Cerebellar nuclear complex (tissue), 1 donor: ENCODE measurements at places on chromosomes 13 and 19.

GRCh38 chr19:3880471-3881271 lies at the start of gene ATCAY:
ATCAY (plus strand) TSS chr19:3880685; CDS start chr19:3885768, 5,083 bp downstream.
- no peak for DNase-seq

- DNase-seq, result no peak
Observed at GRCh38 chr13:43166644-43167457, 143.5 kb downstream of the DNAJC15 start.

DNA sequence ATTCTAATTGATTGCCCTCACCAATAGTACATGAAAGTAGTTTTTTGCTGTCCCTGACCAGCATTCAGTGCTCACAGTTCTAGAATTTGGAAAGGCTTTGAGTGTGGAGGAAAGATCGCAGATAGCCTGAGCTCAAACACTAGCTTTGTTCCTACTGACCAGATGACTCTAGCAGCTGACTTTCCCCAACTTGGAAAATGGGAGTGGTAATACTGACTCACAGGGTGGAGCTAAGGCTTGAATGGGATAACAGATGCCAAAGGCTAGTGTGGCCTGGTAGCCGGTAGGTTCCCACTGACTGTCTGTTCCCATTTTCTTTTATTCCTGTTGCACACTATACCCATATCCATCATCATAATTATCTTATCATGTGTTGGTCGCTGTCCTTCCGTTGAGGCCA lies 3.7 kb downstream of the ZSCAN22 start:
- DNase-seq, result no peak

DNA sequence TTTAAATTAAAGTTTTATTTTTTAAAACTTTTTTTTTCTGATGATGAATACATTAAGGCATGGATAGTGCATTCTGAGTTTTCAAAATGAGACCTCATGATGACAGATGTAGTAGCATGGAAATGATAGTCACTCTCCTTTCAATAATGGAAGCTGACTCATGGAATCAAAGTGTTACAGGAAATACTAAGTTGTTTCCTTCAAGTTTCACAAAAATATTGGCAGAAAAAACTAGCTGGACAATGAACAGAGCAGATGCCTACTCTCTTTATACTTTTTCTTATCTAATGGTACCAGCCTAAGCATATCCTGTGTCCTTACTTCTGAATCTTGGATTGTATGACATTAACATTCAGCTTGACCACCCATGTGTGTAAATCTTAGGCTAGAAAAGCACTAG lies 1337.3 kb downstream of the PCDH9 start:
- DNase-seq, result no peak

GRCh38 chr19:3129112-3129511 lies 6.7 kb upstream of the GNA15 start:
- DNase-seq, result no peak

DNA sequence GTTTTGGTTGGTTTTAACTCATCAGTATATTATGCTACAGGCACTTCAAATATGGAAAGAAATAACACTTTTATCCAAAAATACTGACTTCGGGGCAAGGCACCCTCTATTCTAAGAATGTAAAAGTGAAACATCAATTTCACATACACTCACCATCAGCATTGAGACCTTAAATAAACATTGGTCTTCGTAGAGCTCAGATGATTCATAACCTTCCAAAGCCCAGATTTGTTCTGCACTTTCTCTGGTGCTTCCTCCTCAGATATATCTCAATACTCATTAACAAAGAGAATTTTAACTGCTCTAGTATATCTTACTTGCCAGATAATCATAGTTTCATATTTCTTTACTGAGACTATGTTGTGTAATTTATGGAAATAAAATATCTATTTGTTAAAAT lies 794.3 kb downstream of the LIG4 start:
- no peak for DNase-seq

- DNase-seq, result no peak
Observed at GRCh38 chr13:82136880-82137279, 1745.4 kb downstream of the SLITRK1 start.

DNA sequence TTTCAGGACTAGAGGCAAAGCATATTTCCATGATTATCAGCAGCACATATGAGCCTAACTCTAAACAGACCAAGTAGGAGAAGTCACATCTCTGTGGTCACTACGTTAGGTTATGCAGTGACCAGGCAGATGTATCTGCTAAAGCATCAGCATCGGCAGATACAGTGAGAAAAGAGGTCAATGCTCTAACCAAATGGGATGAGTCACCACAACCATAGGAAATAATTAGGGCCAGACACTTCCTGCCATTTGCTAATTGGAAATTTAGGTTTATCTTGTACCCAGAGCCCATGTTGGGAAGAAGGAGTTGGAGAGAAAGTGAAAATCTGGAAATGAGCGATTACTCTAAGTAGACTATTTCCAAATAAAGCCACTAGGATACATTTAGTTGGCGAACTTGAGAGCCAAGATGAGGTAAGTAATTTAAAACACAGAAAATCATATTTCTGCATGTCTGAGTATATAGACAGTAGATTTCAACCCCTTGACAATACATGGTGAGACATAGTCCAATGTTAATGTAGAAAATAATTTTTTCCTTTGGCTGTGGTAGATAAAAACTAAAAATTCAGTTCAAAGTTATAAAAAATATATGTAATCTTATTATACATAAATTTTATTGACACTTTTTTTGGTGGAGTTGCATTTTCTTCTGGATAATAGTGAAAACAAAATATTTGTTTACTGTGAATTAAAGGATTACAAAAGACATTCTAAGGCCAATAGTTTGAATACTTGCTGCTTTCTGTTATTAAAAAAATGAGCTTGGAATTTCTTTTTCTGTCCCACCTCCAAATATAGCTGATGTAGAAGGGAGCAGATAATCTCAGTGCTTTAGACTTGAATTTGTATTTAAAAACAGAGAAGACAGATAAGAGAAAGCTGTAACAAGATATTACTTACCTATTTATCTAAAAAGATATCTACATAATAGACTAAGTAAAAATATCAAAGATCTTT lies 104.4 kb upstream of the CSNK1A1L start:
- no peak for DNase-seq

DNA sequence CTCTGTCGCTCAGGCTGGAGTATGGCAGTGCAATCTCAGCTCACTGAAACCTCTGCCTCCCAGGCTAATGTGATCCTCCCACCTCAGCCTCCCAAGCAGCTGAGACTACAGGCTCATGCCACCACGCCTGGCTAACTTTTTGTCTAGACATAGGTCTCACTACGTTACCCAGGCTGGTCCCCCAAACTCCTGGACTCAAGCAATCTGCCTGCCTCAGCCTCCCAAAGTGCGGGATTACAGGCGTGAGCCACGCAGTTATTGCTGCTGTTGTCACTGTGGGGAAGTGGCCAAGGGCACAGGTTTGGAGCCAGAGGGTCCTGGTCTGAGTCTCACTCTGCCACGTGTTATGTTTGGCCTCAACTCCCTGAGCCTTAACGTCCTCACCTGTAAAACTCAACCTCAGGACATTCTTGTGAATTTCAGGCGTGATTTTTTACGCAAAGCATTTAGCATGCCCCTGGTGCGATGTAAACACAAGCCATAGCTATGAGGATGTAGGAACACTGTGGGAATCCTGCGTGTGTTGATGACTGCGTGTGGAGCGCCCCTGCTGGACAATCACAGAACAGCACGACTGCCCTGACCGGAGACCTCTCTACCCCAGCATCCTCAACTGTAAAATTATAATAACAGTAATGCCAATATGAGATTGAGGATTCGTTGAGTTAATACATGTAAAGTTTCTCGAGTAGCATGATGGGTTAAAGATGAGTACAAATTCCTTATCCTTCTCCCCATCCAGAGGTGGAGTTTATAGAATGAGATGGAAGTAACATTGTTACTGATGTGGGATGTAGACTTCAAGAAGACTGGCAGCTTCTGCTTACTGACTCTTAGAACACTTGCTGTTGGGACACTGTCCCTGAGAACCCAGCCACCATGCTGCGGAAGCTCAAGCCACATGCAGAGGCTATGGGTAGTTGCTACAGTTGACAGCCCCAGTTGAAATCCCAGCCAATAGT lies 41.8 kb upstream of the PNMA8B start:
- no peak for DNase-seq

GRCh38 chr13:39565036-39565949 lies 37.7 kb downstream of the LHFPL6 start:
- DNase-seq, result no peak

DNA sequence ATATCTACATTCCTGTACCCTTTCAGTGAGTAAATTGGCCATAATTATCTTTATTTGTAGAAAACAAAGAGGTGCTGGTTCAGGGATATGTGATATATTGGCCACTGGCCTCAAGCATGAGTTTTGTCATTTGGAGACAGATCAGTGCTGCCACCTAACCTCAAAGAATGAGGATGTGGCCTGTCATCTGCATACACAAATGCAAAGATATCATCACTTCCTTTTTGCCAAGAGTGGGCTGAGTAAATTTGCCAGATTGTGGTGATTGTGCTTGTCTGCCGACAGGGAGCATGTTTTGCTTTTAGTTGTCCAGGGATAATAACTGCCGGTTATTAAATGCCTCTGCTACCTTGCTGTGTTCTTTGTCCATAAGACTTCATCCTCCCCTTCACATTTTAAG lies 44.2 kb downstream of the WASF3 start:
- DNase-seq, result no peak

- no peak for DNase-seq
Observed at GRCh38 chr19:19268453-19269385, 4.4 kb downstream of the TM6SF2 start.

DNA sequence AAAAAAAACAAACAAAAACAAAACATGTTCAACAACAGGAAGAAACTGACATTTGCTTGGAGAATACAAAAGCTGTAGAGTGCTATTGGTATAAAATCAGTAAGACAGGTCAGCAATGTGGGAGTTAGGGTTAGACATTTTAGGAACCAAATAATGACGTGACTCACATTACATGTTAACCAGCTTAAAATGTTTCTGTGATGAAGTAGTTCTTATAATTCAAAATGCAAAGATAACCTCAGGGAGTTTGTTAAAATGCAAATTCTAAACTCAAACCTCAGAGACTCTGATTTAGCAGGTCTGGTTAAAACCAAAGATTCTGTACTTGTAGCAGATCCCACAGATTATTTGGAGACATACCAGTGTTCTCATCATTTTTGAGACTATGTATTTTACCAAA lies 549.4 kb upstream of the SLITRK1 start:
- DNase-seq, result no peak

DNA sequence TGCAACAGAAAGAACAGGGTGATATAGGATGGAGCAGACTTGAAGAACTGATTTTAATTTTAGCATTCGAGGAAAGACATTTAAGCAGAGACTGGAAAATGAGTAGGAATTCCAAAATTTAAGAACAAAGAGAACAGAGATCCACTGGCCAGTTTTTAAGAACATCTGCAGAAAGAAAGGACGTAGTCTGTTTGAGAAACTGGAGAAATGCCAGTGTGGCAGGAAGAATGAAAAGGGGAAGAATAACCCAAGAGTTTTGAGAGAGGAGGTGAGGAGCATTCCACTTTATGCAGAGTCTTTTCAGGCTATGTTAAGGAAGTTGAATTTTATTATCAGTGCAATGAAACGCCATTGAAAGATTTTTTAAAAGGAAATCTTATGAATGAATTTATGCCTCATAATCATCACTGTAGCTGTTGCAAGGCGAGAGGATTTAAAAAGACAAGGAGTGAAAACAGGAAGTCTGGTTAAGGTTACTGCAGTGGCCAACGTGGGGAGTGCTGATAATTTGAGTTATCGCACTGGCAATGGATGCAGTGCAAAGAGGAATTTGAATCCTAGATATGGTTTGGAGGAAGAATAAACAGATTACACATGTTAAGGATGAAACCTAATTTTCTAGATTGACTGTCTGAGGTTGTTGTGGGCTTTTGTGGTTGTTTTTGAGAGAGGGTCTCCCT lies 253.8 kb downstream of the DACH1 start:
- DNase-seq, result no peak

GRCh38 chr13:82720986-82721385 lies 1161.3 kb downstream of the SLITRK1 start:
- DNase-seq, result no peak

DNA sequence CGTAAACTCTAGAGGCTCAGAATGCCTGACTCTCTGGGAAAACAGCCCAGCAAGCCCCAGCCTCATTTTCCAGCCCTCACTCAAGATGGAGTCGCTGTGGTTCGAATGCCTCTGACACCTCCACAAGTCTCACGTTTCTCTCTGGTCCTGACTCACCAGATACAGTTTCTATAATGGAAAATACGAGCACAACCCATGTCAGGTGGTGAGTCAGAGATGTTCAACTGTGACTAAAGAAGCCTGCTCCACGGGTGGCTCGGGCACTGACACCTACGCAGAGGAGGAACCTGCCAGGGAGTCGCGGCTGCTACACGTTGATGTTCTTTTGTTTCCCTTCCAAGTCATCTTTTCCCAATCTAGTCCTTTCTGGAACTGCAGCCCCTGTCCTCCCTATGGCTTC lies 87.1 kb upstream of the STK24 start:
- DNase-seq, result no peak

DNA sequence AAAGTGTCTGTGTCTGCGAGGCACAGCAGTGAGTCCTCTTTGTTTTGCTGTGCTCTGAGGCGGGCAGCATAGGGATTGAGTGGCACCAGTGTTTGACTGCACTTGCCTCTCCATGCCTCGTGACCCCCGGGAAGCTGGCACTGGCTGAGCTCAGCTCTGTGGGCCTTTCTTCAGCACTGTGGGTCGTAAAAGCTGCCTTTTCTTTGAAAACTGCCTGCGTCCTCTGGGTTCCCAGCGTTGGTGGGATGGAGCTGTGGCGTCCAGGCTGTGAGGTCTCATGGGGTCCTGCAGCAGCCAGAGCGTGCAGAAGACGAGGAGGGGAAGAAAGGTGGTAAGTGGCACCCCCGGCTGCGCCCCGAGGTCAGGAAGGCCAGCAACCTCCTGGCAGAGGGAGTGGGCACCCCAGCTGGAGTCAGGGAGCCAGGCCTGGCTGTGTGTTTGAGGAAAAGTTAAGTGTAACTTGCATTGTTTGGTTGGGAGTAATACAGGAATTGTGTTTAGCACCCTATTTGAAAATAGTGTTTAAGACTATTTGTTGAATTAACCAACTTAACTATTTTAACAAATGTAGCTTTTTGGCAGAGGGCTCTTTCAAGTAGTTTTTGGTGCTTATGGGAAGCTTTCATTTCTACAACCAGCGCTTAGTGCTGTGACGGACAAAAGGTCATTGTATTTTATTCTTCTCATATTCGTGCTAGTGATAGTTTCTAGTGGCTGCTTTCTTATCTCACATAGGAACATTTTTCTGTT lies 79.3 kb upstream of the TEX29 start:
- no peak for DNase-seq

DNA sequence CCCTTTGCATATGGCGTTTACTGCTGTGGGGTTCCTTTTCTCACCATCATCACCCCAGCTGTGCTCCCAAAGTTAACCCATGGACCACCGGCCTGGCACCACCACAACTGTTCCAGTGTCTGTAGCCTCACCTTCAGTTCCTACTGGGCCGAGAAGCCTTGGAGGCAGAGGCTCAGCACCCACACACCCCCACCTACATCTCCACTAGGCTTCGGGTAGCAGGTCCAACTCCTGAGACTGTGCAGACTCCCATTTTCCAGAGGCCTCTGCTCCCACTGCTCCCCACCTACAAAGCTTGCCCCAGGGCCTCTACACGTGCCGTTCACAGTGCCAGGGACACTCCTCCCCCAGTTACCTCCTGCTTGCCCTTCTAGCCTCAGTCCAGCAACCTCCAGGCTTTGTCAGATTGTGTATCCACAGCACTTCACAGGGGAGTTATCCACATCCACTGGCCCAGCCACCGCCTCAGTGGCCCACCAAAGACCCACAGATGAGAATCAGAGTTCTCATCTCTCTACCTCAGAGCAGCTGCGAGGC lies 14.1 kb downstream of the SLC27A5 start:
- DNase-seq, result no peak
